ENCODE measurements at places on chromosomes 3 and 15.

DNA sequence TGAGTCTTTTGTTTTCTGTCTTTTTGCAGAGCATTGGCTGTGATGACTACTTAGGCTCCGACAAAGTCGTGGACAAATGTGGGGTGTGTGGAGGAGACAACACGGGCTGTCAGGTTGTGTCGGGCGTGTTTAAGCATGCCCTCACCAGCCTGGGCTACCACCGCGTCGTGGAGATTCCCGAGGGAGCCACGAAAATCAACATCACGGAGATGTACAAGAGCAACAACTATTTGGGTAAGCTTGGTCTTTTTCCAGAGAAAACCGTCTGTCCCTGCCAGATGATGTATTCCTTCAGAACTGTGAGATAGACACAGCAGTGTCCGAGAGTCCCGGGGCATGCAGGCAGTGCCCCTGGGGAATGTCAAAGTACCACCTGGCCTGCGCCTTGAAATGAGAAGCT lies 149.9 kb upstream of the NR2E3 start:
- no peak for DNase-seq

DNA sequence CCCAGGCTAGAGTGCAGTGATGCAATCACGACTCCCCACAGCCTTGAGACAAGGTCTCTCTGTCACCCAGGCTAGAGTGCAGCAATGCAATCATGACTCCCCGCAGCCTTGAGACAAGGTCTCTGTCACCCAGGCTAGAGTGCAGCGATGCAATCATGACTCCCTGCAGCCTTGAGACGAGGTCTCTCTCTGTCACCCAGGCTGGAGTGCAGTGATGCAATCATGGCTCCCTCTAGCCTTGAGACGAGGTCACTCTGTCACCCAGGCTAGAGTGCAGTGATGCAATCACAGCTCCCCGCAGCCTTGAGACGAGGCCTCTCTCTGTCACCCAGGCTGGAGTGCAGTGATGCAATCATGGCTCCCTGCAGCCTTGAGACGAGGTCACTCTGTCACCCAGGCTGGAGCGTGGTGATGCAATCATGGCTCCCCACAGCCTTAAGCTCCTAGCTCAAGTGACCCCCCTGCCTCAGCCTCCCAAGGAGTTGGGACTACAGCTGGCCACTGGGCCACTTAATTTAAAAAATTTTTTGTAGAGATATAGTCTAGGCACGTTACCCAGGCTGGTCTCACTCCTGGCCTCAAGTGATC lies 26.1 kb downstream of the TFRC start:
- no peak for DNase-seq

GRCh38 chr3:142028243-142028777 lies 121.0 kb downstream of the TFDP2 start:
- no peak for DNase-seq

GRCh38 chr3:102741105-102741504 lies 306.3 kb downstream of the ZPLD1 start:
- no peak for DNase-seq

- no peak for DNase-seq
These were observed 35.7 kb downstream of the RNF13 start for GRCh38 chr3:149848688-149849087.
